Pons (tissue), 1 donor: ENCODE measurements at places on chromosomes 11 and 22.

- no peak for DNase-seq
Observed at GRCh38 chr11:129268371-129268770, 76.2 kb upstream of the ARHGAP32 start.

- DNase-seq, result no peak
Observed at GRCh38 chr11:36627006-36627405, 29.0 kb upstream of the RAG2 start.

DNA sequence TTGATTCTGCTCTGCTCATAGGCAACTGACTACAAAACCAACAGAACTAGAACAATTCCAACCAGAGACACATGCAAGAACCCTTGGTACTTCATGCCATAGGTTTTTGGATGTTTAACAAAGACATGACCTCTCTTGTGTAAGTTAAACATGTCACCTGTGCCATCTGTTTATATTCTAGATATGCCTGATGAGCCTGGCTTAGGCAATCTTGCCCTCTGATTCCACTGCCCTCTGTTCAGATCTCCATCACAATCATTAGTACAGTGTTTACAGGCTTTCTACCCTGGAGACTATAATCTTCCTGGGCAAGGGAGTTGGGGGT is 40.8 kb downstream of the ABTB2 start:
- no peak for DNase-seq

- DNase-seq, result no peak
Observed at GRCh38 chr11:14093065-14093464, 130.5 kb downstream of the SPON1 start.

DNA sequence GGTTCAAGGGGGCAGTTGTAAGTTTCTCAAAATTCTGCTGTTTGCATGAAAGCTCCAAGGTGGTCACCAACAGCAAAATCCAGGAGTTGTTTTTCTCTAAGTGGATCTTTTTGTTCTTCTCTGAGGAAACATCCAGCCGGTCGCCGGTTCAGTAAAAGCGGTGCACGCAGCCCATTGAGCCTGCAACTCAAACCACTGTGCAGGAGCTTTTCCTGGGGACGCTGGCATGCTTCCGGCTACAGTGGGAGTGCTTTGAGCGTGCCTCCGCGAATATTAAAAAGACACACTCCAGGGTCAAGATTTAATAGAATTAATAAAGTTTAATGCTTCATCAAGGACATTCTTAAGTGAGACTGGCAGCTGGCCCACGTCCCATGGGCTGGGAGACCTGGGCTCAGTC is 25.4 kb downstream of the IGF2 start:
- no peak for DNase-seq

DNA sequence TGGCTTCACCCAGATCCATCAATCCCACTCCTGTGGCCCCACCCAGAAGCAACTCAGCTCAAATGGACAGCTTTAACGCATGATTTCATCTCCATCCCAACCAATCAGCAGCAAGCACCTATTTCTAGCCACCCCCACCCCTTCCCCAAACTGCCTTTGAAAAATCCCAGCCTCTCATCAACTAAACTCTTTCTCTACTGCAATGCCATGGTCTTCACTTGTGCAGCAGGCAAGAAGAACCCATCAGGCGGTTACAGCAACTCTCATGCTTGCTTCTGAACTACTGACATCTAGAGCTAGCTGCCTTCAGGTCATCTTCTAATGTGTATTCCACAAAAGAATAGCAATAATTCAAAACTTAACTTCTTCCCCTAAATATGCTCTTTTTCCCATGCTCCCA is 42.1 kb upstream of the STK33 start:
- DNase-seq, result no peak

GRCh38 chr11:122101625-122102291 is 14.3 kb downstream of the BLID start:
- peak; percentile 97 for DNase-seq
